ENCODE measurements at places on chromosomes 3 and 15. TPM values are rescaled to one million over a fixed set of nuclear protein-coding genes. Genes with fewer than 3 reads are reported as not detected.

Gene CHRM5
- total RNA-seq, result under 0.01 TPM

Gene DUOXA1
- total RNA-seq, result under 0.01 TPM

Gene CAMK2N2
- 0.16 TPM for total RNA-seq

Gene NUP210
- not detected for total RNA-seq

Gene FSIP1
- total RNA-seq, result 1.5 TPM

Gene CHRNA5
- total RNA-seq, result 0.94 TPM

Gene AMIGO3
- under 0.01 TPM for total RNA-seq

Gene AGBL1
- not detected for total RNA-seq

Gene LYZL4
- total RNA-seq, result not detected

Gene GHRL
- not detected for total RNA-seq

Gene SCAANT1
- not detected for total RNA-seq

Gene CCNB2
- total RNA-seq, result 4.6 TPM

Data from bronchial smooth muscle cell (primary cell).